ENCODE measurements at places on chromosomes 1 and 21.

DNA sequence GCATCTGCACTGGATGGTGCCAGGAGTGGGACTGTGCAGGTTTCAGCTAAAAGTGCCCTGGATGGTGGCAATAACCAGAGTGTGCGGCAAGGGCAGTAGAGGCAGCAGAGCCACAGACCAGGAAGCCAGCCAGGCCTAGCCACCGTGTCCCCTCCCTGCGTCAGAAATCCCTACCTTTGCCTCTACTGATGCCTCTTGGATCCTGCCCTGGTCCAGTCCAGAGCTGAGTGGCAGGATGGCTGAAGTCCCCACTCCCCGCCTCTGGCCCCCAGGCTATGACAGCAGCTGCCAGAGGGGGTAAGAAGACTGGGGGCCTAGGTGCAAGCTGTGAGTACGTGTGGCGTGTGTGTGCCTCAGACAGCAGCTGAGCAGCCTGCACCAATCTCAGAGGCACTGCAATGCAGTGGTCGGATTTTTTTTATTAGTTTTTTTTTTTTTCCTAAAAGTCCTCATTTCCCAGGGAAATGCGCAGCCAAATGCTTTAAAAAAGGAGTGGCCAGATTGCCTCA lies 51.9 kb downstream of the SYT2 start:
- no peak for DNase-seq

DNA sequence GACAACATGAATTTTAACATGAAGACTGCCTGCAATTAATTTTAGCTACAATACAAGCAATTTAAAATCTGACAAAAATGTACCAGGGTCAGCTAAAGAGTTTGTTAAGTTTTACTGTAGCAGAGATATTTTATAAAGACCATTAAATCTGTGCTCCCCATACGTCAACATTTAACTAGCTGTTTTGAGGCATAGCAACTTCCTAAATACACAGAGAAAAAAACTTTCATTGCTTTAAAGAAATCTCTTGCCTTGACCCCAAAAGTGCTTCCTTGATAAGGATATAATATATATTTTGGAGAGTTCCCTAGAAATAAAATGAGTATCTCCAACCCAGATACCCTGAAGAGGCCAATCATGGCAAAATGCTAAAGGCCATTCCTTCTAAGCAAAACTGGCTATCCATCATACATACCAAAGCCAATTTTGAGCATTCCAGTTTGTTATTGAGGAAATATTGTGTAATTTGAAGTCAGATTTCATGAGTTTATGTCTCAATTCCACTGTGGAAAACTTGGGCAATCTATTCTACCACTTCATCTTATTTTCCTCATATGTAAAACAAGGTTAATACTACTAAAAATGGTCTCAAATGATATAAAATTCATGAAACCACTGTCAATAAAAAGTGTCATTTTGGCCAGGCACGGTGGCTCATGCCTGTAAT lies 19.1 kb downstream of the ASPM start:
- no peak for DNase-seq

DNA sequence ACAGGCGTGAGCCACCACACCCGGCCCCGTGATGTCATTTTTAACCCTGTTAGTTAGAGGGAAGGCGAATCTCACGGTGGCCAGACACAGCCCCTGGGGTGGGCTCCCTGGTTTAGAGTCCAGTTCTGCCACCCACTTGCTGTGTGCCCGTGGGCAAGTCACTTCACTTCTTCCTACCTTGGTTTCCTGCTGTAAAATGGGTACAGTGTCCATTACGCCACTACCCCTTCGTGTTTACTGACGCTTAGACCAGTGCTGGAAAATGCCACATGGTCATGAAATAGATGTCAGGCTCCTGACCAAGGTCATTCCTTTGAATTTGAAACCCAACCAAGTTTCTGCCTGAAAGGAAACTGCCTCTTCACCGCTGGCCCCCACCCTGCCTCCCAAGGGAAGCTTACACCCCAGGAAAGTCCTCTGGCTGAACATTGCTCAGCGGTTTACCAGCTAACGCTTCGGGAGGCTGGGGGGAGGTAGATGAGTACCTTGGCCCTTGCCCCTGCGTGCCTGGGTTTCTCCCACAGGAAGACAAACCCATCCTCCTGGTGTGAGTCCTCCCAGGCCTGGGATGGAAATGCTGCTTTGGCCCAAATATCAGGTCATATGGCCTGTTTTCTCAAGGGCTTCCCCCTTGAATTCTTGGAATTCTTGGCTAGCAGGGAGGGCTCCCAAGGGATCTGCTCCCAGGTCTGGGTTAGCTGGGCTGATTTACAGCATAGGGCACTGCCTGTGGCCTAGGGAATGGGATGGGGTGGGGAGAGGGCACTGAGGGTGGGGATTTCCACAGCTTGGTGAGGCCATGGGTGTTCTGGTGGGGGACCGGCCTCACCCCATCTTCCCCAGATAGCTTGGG lies 7.6 kb upstream of the AADACL4 start:
- no peak for DNase-seq

DNA sequence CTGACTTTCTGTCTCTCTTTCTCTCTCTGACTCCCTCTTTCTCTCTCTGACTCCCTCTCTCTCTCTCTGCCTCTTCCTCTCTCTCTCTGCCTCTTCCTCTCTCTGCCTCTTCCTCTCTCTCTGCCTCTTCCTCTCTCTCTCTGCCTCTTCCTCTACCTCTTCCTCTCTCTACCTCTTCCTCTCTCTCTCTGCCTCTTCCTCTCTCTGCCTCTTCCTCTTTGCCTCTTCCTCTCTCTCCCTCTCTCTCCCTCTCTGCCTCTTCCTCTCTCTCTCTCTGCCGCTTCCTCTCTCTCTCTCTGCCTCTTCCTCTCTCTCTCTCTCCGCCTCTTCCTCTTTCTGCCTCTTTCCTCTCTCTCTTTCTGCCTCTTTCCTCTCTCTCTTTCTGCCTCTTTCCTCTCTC lies 18.6 kb upstream of the ANKRD45 start:
- DNase-seq: no peak

GRCh38 chr1:233719655-233720341 lies 105.9 kb downstream of the KCNK1 start:
- DNase-seq: no peak

- peak; percentile 19 for DNase-seq
Observed at GRCh38 chr1:207888652-207889051, 22.3 kb downstream of the CD34 start.

DNA sequence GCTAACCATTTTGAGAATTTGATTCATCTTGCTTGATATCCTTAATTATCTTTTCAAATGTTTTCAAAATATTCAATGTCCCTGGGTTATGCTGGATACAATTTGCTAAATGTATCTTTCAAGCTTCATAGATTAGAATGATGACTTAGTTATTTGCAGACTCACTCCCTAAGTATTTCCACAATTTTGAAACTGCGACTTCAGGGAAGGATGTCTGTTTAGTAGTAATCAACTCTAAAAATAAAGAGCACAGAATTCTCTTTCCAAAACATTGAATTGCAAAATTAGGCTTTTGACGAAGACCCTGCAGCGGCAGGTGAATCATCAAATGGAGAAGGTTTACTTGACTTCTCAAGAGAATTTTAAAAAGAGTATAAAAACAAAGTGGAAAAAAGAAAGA lies 14.2 kb downstream of the RGS1 start:
- no peak for DNase-seq

DNA sequence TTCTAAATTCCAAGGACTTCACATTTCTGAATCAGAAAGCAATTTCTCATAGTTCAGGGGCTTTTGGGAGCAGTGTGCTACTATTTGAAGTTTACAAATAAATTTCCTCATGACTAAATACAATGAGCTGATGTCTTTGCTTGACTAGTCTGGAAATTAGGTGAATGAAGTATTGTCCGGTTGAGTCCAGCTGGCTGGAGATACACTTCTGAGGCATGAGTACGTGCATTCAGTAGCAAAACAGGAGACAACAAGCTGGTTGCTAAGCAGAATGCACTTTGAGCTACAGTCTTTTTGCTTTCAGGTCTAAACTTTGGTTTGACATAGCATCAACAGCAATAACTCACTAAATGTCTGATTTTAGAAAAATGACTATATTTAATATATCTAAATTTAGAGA lies 27.1 kb downstream of the ZNHIT6 start:
- no peak for DNase-seq

GRCh38 chr21:44708213-44708865 lies 3.0 kb downstream of the TSPEAR start:
- no peak for DNase-seq

DNA sequence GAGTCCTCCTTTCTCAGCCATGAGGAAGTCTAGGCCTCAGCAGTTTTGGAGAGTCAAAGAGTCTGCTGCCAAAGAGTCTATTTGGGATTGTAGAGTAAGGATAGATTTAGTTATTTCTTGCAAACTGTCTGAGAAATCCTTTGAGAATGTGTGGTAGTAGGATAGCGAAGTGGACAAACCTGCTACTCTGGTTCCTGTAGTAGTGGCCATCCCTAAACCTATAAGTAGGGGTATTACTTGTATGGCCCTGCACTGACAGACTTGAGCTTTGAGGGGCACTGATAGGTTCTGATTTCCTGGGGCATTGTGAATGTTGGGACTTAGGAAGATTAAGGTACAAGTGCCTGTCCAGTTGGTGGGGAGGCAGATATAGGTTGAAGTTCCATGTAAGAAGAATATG lies 115.9 kb upstream of the SGIP1 start:
- DNase-seq: no peak
